ENCODE measurements at places on chromosomes 5 and 9.

GRCh38 chr9:121937240-121937639 is 155.9 kb downstream of the TTLL11 start:
- no peak for DNase-seq

DNA sequence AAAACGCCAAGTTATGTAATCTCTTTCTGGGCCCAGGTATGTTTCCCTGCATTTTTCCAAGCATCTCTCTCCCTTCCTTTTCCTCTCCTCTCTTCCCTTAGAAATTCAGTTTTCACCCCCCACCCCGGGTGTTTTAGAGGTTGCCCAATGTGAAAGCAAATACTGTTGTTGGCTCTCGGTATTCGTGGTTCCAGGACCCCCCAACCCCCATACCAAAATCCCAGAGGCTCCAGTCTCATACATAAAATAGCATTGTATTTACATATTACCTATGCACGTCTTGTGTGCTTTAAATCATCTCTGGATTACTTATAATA is 48.8 kb downstream of the ACER2 start:
- DNase-seq: no peak

DNA sequence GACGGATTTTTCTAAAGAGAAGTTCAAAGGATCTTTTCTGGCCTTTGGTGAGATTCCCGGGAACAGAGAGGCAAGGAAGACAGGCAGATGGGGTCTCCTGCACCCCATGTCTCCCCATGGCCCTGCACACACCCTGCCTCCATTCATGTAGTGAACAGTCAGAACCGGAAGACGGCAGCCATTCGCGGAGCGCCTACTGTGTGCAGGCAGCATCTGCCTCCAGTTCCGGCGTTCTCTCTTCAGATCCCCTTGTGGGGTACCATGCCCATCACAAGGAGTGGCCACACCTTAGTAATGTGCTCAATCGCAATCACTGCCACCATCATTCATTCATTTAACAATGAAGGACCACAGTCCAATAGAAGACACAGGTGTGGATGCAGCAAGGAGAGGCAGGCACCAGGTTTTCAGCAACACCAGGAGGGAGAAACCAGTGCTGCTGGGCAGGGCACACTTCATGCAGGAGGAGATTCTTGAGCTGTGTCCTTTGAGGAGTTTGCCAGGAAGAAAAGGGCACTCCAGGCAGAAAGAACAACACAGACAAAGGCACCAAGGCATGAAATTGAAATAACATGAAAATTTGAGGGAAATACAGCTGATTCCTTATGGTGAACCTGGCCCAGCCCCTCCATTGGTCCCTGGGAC is 171.5 kb upstream of the PHYKPL start:
- DNase-seq: no peak

DNA sequence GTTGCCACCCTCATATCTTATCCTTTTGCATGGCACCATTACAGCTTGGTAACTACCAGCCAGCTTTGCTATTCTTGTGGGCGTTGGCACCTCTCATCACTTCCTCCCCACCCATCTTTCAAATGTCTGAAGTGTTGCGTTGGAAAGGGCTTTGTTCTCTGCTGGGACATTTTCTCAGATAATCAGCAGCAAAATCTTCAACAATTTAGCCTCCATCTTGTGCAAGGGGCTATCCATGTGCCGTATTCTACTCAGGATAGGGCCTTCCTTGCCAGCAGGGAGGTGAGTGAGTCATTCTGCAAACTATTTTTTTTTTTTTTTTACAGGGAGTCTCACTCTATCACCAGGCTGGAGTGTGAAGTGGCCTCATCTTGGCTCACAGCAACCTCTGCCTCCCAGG is 62.1 kb upstream of the NUDT12 start:
- no peak for DNase-seq

DNA sequence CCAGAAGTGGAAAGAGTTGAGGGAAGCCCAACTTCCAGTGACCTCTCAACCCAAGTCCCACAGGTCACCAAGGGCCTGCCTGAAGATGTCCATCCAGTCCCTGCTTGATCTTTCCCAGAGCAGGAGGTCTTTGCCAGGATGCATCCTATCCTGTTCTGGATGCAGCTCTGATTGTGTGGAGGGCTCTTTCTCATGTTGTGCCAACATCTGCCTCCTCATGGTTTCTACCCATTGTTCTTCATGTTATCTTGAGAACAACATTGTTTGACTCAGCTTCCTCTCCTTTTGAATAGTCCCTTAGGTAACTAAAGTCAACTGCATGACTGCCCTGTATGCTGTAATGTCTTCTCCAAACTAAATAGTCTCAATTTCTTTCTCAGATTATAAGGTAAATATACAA is 169.3 kb downstream of the CCDC192 start:
- no peak for DNase-seq

All from stimulated activated CD8-positive, alpha-beta memory T cell treated with anti-CD3 and anti-CD28 coated beads, Interleukin-4, amount 100 ng/mL, for 1 hour (primary cell).